ENCODE measurements at places on chromosomes 5 and 9.
A peak's percentile ranks its signal among the peaks of the same experiment; 100 is the strongest.

DNA sequence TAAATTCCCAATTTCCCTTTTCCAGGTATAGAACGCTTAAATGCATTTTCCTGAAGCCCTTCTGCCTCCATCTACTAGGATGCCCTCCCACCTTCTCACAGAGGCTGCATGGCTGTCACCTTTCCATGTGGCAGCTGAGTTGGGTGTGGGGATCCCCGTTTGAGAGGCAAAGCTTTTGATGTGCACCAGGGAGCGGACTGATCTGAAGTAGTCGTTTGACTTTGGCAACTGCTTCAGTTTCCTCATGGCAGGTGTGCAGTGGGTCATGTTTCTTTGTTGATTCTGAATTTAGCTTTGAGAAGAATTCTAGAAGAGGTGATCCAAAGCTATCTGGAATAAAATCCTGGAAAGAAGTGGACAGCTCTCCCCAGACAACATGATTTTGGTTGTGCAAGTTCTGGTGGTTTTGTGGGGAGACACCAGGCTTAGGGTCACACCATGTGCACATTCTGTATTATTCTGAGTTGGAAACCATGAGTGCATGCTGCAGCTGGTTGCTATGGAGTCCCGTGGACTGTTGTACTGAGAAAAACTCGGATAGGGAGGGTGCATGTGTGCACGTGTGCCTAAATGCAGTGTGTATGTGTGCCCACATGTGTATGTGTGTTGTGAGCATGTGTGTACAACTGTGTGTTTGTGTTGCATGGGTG, 63.5 kb downstream of the GADD45G start:
- peak; percentile 66 for DNase-seq

DNA sequence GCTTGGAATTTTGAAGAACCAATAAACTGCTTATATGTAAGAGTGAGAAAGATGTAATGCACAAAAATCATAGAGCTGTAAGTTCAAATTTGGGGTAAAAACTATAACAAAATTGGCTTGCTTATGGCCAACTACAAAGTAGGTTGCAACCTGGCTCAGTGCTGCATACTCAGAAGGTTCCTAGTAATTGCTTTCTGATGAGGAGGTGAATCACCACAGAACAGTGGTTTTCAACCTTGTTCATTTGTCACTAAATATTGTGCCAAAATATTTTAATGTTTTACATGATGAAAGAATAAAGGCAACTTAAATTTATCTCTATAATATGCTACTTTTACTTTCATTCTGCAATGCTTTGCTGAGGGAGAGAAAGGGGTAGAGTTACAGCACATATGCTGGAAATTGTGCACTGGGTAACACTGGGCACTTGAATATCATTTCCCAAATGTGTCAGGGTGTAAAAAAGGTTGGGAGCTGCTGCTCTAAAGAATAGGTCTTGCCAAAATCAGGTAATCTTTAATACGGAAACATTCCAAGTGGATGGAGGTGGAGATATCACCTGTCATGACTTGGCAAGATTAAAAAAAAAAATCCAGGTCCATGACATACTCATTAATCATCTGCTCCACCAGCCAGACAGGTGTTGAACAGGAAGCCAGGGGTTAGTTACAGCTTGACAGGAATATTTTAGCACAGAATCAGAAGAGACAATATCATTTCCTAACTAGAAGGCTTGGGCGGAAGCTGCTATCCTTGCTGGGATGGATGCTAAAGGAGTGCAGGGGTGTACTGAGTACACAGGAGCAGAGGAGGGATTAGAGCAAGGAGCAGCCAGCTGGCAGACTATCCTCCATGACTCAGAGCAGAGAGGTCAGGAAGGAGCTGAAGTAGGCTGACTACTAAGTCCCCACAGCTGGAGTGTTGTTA, 34.6 kb upstream of the CCL21 start:
- DNase-seq: no peak

DNA sequence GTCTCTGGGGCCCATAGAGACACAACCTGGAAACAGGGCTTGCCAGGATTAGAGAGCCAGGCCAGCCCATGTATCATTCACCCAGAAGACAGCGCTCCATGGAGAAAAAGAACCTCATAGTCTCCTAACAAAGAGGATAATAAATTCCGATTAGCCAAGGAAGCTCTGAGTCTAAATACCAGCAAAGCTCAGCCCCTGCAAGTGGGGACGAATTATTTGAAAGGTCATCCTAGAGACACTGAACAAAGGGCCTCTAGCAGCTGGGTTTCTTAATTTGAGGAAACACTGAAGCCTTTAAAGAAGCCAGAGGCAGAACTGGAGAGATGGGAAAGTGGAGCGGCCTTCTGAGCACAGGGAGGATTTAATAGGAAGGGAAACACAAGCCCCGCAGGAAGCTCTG, 287.1 kb upstream of the ZNF462 start:
- DNase-seq: no peak

- no peak for DNase-seq
Observed at GRCh38 chr9:33703430-33704102, 91.8 kb upstream of the PRSS3 start.

GRCh38 chr9:19631181-19631580, 157.7 kb downstream of the SLC24A2 start:
- DNase-seq: no peak

DNA sequence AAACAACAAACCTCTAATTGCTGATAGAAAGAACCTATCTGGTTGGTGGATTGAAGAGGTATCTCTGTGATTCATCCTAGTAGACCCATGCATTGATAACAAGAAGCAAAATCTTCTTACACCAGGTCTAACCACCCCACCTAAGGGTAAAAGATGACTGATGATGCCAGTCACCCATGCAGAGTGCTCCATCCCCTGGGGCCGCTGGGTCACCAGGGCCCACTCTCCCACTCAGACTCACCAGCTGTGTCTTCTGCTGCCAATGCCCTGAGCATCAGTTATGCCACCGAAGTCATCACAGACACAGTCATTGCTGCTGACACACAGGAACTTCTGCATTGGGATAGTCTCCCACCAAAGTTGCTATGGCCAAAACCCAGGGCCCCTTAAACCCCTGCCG, 44.7 kb upstream of the ERCC6L2 start:
- DNase-seq: no peak

GRCh38 chr5:28864006-28864405, 1825.6 kb upstream of the CDH9 start:
- no peak for DNase-seq

DNA sequence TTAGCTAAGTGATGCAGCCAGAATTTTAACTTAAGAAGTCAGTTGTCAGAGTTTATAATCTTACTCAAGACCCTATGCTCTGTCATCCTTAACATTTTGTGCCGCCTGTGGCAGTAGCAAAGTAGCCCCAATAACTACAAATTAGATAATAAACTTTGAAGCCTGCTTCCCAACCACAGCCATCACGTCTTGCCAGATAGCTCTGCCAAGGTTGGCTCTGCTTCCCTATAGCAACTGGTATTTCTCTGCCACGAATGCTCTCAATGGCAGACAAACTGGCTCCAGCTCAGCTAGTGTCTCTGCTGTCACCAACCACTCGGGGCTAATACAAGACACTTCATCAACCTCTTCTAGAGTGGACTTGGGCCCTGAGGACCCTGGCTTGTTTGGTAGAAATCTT, 576.1 kb downstream of the CDH12 start:
- DNase-seq: no peak

- DNase-seq: no peak
Observed at GRCh38 chr5:36957953-36958537, 81.5 kb downstream of the NIPBL start.

DNA sequence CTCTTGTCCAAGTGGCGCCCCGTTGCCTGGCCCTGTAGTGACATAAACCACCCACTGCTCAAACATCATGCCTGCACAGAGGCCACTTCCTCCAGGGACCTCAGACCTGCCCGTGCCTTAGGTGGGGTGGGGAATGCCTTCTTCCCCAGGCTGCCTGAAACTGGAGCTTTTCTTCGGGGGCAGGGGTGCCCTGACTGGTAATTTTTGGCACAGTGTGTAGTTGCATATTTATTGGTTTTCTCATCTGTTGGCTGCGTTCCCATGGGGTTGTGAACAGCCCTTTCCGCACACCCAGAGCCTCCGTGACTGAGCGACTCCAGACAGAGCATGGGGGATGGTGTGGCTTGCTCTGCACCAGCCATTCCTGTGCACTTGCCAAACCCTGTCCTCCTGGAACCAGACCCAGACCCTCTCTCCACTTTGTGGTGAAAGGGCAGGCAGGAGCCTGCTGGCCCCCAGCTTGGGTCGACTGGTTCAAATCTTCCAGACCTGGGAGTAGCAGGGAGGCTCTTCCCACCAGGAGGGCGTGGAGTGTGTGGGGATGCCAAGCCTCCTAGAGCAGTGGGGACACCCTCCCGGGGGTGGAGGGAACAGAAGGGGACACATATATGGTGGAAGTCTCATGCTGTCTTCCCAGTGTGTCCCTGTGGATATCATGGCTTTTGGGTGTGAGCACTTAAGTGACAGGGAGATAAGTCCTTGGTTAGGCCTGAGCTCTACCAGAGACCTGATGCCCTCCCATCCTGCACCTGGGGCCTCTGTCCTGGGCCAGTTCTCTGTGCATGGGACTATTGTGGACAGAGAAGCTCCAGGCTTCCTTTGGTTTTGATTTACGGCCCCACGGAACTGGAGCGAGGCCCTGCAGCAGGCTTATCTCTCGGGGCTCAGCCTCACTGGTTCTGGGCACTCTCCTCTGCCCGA, 39.6 kb downstream of the WNK2 start:
- DNase-seq: peak; percentile 45

DNA sequence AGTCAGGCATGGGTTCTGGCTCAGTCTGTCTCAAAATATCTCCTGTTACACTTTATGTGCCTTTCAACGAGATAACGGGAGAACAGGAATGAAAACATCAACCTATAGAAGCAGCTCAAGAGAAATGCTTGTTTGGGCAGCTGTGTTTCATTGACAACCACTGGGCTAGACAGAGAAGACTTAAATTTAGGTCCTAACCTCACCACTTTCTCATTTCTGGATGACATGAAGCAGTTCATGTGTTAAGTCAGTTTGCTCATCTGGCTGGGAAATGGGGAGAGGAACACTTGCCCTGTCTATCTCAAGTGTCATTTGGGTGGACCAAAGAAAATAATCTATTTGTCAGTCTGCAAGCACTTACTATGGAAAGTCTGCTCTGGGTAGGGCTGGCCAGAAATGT, 66.7 kb upstream of the PCA3 start:
- DNase-seq: no peak

DNA sequence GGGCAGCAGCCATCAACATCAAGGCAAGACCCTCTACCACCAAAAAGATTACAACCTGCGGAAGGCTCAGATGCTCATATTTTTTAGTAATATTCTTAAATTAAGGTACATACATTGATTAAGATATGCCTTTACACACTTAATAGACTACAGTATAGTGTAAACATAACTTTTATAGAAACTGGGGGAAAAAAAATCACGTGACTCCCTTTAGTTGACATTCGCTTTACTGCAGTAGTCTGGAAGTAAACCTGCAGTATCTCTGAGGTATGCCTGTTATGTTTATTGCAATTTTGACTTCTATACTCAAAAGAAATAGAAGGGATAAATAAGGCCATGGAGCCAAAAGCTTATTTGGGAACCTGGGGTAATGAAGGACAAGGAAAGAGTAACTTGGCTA, 15.1 kb upstream of the GCNT4 start:
- no peak for DNase-seq

- no peak for DNase-seq
Observed at GRCh38 chr5:136109453-136110135, 23.1 kb upstream of the SMAD5 start.

DNA sequence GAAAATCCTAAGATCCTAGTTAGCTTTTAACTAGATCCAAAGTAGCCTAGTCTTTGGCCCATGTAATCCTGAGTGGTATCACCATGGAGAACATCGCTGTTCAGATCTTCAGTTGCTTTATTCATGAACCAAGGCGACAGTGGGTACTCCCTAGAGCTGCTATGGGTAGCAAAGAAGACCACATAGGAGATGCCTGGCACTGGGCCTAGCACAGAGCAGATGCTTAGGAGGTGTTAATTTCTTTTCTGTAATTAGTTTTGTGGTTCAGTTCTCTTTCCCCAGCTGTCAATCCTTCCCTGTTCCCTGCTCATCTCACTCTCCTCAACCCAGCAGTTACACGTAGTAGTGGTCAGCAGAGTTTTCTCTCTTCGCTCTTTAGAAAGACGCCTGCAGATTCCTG, 9.3 kb downstream of the CAST start:
- no peak for DNase-seq

GRCh38 chr5:92695123-92696003, 885.7 kb downstream of the NR2F1-AS1 start:
- DNase-seq: no peak

DNA sequence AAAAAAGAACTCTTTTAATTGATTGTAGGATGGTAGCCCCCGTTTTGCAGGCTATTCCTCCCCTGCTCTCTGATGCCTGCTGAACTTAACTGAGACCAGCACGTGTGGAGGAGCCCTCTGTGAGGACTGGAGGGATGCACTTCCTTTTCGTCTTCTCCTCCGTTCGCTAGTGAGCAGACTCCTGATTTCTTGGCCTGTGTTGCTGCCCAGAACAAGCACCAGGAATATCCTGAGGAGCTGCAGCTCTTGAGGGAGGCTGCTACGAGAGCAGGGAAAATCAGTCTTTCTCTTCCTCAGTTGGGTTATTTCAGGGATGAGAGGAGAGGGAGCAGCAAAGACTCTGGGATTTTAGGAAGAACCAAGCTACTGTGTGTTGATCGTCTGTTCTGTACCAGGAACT, 74.7 kb downstream of the ARHGAP26 start:
- DNase-seq: no peak

GRCh38 chr5:168176941-168177340, 114.5 kb upstream of the WWC1 start:
- DNase-seq: no peak

DNA sequence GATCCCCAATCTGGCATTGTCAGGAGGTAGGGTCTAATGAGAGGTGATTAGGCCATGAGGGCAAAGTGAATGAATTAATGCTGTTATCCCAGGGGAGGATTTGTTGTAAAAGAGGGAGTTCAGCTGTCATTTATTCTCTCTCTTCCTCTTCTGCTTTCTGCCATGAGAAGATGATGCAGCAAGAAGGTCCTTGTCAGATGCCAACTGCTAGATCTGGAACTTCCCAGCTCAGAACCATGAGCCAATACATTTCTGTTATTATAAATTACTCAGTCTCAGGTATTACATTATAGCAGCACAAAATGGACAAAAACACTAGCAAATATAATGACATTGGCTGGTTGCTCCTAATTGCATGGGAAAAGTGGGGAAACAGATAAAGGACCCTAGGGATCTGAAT, 15.6 kb upstream of the BICD2 start:
- no peak for DNase-seq

DNA sequence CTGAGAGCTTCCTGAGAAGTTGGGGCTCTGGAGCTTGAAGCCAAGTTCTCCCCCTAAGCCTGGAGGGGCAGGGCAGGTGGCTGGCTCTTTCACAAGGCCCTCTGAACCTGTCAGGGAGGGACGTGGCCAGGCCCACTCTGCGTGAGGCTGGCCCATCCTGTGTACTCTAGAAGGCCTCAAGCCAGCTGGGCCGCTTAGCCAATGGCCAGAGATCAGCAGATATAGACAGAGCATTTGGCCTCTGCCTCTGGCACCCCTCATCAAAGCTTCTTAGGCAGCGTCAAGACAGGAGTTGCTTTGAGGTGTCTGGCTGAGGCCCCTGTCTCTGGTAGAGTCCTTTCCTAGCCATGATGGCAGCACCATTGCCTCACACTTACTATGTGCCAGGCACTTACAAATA, 105.6 kb downstream of the FGF18 start:
- DNase-seq: no peak

- DNase-seq: no peak
Observed at GRCh38 chr5:122638581-122638980, 136.3 kb upstream of the SNX2 start.
